Cerebellar nuclear complex (tissue), 1 donor: ENCODE measurements at places on chromosomes 7 and 10.

- no peak for DNase-seq
These were observed 322.0 kb downstream of the KCNMA1 start for GRCh38 chr10:77315496-77316129.

DNA sequence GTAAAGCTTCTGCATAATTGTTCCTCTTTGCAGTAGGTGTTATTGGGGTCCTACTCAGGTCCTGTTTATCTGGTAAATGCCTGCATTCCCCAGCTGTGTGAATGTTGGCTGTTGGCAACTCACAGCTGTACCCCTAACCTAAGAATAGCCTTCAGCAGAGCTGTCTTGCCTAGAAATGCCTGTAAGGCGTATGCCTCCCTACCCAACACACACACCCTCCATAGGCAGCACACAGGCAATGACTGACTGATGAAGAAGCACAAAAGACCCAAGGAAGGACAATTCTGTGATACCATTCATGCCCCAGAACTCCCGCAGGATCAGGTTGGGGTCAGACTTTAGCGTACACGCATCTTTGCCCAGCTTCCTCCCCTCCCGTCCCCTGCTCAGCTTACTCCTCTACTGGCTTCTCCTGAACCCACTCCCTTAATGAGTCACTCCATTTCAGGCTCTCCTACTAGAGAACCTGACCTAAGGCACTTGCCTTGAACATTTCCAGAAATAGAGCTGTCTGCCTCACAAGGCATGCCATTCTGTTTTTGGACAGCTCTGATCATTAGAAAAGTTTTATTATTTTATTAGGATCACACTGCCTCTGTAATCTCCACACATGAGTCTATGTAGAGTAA lies 99.2 kb upstream of the PIK3CG start:
- DNase-seq = no peak

- DNase-seq = no peak
These were observed 270.4 kb upstream of the KLF14 start for GRCh38 chr7:131004371-131004770.

DNA sequence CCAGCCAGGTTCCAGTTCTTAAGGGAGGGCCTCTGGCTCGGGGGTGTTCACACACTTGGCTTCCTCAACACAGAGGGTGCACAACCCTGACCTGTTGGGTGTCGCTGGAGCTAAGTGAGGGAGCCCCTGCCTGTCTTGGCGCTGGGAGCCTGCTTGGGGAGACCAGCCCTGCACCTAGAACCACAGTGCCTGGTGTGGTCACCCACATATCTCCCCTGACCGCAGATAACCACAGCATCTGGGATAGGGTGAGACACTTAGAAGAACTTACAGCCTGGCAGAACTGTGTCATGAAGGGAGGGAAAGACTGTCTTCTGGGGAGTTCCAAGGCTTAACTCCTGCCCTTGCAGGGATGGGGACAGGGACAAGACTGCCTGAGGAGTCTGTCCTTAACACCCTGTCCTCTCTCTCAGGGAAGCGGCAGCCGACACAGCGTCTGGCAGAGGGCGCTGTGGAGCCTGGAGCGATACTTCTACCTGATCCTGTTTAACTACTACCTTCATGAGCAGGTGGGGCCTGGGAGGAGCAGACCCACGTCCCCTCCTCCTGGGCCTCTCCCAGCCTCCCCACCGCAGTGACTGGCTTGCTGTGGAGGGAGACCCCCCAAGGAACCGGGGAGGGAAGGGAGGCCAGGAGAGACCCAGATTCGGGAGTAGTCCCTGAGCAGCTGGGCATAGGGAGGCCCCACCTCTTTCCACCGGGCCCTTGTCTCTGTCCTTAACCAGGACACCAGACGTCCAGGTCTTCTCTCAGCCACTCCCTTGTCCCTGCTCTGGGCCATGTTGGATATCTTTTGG lies 59.0 kb downstream of the PALD1 start:
- DNase-seq = no peak

DNA sequence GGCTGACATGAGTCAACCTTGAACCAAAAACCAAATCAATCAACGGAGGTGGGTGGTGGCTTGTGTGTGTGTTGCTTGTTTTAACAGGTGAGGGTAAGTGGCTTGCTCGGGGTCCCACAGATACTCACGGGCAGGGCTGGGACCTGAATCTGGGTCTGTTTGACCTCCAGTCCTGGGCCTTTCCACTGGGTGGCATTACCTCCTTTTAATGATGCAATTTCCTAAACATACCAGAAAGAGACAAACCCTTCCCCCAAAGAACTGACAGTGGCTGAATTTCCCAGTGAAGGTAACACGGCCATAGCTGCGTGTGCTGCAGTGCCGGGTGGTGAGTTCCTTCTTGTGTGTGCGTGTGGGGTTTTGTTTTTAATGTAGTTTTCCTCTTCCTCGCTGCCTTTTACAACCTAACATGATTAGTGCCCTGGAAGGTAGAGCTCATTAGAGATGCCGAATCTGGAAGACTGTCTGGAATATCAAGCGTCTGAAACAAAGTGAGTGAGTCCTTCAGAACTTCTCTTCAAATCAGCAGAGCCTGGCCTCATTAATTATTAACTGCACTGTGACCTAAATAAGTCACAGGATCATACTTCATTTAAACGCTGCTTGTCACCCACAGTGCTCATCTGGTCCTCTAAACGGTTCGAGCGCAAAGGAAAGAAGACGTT lies 166.1 kb upstream of the TCERG1L start:
- DNase-seq = no peak

DNA sequence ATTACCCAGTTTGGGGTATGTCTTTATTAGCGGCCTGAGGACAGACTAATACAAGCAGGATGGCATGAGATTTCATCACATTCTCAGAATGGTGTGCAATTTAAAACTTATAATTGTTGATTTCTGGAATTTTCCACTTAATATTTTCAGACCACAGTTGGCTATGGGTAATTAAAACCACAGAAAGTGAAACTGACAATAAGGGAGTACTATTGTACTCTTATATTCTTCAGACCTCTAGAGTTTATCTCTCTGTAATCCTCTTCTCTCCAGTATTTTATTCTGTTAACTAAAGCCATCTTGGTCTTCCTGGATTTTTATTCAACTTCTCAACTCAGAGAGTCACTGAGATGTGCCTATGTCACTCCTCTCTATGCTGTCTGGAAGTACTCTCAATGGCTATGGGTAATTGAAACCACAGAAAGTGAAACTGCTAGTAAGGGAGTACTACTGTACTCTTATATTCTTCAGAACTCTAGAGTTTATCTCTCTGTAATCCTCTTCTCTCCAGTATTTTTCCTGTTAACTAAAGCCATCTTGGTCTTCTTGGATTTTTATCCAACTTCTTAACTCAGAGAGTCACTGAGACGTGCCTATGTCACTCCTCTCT lies 118.3 kb downstream of the PPP1R17 start:
- no peak for DNase-seq

DNA sequence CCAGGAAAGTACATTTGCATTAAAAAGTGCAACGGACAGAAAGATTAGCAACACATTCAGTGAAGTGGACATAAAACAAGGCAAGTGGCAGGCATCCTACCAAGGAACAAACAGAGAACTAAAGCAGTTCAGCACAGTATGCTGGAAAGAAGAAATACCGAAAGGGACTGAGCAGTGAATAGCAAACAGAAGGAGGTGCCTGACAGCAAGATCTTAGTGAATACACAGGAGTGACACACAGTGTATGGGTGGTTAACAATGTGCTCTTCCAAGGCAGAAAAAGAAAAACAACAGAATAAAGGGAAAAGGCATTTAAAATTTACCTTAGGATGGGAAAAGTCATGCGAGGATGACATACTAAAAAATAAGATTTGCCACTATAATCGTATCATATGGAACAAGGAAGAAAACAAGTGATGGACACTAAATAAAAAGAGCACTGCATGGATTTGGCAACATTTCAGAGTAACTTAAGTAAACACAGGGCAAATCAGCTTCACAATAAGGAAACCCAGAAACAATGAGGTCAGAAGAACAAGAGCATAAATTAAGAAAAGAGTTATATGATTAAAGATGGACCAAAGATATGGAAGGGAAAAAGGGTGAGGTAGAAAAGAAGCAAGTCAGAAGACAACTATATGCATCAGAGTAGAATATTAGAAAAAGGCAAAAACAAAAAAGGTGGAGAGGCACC lies 29.5 kb downstream of the MEST start:
- no peak for DNase-seq

GRCh38 chr7:874031-874749 lies 2.2 kb upstream of the GET4 start:
- DNase-seq = no peak

DNA sequence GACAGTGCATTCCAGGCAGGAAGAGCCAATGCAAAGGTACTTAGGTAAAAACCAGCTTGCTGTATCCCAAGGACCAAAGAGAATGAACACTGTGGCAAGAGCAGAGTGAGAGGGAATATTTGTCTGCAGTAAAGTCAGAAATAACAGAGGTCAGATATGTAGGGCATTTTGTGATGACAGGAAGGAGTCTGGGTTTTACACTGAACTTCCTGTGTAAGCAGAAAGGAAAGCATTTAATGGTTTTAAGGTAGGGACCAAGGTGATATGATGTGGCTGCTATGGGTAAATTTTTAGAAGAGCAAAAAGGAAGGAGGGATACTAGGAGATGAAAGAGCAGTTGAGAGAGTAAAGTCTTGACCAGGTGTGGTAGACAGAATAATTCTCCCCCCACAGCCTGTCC lies 10.1 kb downstream of the ABCB1 start:
- no peak for DNase-seq

- no peak for DNase-seq
These were observed 936.2 kb downstream of the PCDH15 start for GRCh38 chr10:53864846-53865245.

GRCh38 chr7:39609935-39610263 lies 13.5 kb upstream of the RALA start:
- no peak for DNase-seq

DNA sequence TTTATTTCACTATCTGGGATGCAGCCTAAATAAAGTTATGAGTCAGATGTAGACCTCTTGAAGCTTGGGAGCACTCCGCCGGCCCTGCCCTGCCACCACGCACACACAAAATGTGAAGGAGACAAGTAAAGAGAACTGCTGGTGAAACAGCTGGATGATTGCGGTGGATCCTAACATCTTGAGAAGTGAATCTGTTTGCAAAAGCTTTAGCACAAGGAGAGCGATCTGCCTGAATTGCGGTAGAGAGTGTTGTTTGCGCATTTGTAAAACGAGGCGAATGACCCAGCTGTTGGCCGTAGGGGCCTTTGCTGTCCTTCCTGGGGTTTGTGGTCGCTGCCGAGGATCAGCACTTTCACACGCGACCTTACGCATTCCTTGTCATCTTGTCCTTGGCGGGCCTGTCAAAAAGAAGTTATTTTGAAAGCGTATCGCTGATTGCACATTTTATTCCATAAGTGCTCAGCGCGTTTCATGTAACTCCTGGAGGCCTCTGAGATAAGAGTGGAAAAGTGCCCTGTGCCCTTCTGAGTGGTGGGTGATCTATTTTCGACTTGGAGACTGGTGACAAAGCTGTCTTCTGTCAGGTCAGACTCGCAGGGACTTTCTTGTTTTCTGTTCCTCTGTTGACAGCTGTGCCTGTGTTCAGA lies 40.8 kb downstream of the RBM20 start:
- no peak for DNase-seq

DNA sequence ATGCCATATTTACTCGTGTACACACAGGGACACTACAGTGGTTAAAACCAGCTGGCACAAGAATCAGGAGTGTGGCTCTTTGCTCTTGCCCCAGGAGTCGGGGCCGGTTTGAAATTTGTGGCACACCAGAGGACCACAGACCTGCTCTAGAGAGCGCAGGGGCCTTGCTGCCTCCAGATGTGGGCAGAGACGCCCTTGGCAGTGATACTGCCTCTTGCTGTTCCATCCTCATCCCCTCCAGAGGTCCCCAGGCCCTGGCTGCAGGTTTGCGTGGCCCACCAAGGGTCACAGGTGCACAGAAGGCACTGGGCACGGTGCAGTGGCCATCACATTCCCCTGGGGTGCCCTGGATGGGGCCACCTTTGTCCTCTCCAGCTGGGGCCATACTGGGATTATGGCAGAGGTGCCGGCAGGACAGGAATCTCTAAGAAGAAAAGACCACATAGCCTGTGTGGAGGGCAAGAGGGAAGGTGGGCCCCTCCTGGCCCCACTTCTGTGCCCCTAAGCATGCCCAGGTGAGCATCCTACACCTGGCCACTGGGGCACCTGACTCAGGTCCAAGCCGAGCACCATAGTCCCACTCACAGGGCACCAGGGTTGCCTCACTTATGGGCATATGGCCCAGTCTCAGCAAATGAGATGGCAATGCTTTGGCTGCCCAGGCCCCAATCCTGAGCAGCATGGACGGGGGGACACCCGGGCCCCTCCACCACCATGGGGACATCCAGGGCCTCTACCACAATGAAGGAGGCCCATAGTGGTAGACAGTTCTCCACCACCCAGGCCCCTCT lies 45.6 kb downstream of the FOXL3 start:
- DNase-seq = no peak

DNA sequence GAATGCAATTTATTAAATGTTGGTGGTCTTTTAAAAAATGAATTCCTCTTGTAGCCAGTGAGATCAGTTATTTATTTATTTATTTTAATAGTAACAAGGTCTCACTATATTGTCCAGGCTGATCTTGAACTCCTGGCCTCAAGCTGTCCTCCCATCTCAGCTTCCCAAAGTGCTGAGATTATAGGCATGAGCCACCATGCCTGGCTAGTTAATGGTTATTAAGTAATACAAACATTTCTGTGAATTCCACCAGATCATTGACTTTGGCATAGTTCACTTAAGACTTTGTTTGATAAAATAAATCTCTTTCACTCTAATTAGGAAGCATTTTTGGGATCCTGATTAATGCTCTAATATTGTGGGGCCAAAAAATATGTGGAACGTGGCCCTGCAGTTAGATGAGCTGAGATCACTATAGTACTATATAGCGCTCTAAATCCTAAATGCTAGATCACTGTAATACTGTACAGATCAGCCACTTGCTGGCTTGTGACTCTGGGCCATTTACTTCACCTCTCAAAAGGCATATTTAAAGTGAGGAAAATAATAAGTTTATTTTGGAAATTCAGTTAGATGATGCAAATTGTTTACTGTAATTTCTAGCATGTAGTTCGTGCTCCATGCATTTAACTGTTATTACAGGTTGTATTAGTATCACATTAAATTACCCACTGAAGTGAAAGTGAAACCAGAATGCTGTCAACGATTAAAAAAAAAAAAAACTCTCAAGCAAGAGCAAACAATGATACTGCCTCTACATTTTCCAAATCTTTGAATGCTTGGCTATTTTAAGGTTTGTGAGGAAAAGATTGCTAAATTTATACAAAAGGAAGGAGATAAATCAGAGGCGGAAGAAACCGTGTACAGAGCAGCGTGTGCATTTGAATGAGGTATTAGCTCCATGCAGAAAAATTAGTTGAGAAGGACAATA lies 15.9 kb upstream of the FAS start:
- no peak for DNase-seq

GRCh38 chr7:10473569-10473968 lies 500.1 kb upstream of the PHF14 start:
- no peak for DNase-seq
